ENCODE measurements at places on chromosomes 7 and 10.

DNA sequence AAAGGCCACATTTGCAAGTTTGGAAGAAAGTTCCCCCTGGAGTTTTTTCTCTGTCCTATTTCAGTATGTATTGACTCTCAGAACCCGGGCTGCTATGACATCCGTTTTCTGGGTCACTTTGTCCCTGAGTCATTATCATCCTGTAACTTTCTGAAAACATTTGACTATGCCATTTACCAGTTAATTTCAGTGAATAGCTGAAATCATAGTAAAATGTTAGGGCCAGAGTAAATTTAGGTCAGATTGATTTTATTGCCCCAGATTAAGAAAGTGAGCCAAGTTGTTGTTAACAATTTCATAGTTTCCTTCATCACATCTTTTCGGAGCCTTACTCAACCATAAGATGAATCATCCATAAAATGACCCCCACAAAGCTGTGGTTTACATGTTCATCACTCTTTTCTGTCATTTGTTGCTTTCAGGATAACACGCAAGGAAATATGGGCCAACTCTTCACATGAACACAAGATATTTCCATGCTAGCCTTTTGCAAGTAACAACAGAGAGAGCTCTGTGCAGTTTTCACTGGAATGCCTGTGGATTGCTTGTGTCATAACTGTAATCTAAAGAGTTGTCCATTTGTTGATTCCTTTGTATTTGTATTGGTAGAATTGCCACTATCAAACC is 3.9 kb upstream of the MACC1 start:
- DNase-seq: peak; percentile 73

DNA sequence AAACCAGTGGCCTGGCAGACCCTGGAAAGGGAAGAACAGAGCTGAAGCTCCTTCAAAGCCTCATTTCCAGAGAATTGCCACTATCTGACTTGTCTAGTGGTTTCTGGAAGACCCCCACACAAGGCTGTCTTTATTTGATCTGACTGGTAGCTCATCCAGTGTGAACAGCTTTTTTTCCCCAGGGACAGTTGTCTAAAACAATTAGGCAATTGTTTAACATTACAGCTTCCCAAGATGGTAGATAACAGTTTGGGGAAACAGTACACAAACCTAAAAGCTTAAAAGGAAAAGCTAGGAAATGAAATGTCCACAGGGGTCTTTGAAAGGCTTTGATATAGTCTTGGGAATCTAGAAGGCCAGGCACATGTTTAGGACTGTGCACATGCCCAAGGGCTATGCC is 203.4 kb upstream of the CTBP2 start:
- DNase-seq: no peak

GRCh38 chr7:37249240-37249639 is 199.4 kb downstream of the ELMO1 start:
- DNase-seq: no peak

- DNase-seq: peak; percentile 74
These were observed 6.6 kb upstream of the ZYX start for GRCh38 chr7:143374561-143374960.

DNA sequence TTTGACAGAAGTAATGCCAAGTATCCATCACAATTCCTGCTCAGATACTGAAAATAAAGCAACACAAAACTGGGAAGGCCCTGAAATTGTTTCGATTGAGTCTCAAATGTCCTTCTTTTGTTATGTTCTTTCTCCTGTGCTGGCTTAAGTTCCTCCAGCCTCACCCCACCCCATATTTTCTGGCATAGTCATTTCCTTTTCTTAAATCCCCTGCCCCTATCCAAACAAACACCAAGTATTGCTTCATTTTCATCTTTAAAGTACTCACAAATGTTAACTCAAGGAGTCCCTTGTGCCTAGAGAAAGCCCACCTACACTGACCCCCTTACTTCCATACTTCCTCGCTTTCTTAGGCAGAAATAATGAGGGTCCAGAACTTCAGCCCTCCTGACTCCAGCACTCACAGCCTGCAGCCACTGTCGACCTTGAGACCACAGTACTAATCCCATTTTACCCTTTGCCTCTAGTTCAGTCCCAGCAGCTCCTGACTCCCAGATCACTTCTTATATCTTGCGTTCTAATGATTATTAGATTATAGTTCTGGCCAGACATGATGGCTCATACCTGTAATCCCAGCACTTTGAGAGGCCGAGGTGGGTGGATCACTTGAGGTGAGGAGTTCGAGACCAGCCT is 73.2 kb upstream of the ST8SIA6 start:
- no peak for DNase-seq

- no peak for DNase-seq
These were observed 75.8 kb downstream of the CDCA7L start for GRCh38 chr7:21869785-21870402.

GRCh38 chr10:58706836-58707235 is 194.2 kb downstream of the BICC1 start:
- DNase-seq: no peak

- no peak for DNase-seq
These were observed 287.4 kb downstream of the CACNA2D1 start for GRCh38 chr7:82156168-82156567.

- DNase-seq: no peak
These were observed 886 bp downstream of the NSUN6 start for GRCh38 chr10:18650404-18650997.

DNA sequence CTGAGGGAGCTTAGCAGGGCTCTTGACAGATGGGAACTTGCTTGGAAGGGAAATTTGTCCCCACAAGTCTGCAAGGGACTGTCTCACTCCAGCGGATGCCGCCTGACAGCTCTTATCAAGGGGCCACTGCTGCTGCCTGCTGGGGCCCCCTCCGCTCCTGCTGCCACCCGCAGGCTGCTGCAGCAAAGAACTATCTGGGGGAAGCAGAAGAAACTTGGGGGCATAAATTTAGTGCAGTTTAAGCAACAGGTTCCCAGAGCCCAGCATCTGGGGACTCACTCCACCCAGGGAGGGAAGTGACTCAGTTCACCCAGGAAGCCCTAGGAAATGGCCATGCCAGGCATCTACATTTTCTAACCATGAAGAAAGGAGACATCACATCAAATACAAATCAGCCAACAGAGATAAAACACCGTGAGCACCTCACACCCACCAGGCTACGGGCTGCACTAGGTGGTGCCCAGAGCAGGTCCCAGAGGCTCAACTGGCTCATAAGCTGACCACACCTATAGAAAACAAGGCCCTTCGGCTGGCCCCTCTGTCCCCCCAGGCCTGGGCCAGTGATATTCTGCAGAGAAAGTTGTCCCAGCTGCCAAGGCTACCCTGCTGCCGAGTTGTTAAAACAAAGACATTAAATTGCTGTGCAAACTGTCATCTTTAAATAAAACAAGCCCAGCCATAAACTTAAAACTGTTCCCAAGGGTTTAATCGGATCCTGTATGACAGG is 3.7 kb downstream of the RGS10 start:
- DNase-seq: no peak

DNA sequence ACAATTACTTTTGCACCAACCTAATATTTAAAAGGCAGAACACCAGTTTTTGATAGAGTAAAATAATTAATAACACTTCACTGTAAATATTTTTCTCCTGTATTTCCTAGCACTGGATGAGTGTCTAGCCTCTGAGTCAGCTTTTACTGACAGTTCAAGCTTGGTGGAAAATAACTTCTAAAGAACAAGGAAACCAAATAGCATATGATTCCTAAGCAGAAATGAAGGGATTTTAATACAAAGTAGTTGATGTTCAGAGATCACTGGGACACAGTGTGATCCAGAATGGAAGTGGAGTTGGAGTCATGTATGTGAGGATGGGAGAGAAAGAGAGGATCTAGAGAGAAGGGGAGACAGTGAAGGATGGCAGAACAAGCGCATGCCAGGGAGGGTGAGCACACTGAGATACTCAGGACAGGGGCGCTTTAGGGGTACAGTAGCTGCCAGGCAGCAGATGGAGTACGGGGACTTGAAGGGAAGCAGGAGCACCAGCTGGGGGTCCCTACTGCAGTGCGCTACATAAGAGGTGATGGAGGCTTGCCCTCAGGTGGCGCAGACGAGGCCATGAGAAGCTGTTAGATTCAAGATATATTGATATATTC is 117.9 kb upstream of the KLF6 start:
- no peak for DNase-seq

- no peak for DNase-seq
These were observed 16.3 kb downstream of the TES start for GRCh38 chr7:116226664-116227063.

GRCh38 chr7:41316410-41316809 is 386.5 kb downstream of the INHBA start:
- no peak for DNase-seq
